Stimulated activated CD4-positive, alpha-beta T cell treated with anti-CD3 and anti-CD28 coated beads, Interleukin-1b, Interleukin-23, amount 100 ng/mL, for 1 hour (primary cell): ENCODE measurements at places on chromosomes 3 and 15.

GRCh38 chr3:100221159-100221558, 39.6 kb upstream of the TBC1D23 start:
- DNase-seq = no peak

- no peak for DNase-seq
These were observed 8.2 kb downstream of the ANKRD34C start for GRCh38 chr15:79290642-79291275.

- DNase-seq = no peak
These were observed 241.1 kb downstream of the PLCL2 start for GRCh38 chr3:17125738-17126442.

GRCh38 chr3:33211444-33211843, 7.2 kb downstream of the SUSD5 start:
- DNase-seq = no peak

DNA sequence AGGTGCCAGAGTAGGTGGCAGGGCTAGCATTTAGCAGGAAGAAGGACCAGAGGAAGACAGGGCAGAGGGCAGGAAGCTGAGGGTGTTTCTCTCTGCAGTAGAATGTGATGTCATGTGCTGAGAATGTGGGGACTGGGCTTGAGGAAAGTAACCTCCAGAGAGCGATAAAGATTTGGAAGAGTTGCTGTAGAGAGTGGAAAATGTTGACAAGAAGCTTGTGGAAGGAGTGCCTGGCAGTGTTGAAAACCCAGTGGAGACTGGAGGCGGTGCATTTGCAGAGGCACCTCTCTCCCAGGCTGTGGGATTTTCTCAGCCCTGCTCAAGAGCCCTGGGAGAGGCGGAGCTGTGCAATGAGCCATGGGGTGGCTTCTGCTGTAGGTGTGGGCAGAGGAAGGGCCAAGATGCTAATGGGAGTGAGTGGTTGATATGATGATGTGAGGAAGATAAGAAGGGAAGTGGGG, 54.8 kb downstream of the MESD start:
- DNase-seq = no peak

GRCh38 chr15:73626072-73626471, 7.1 kb downstream of the NPTN start:
- no peak for DNase-seq

GRCh38 chr3:197811343-197811742, 20.3 kb downstream of the LRCH3 start:
- no peak for DNase-seq

DNA sequence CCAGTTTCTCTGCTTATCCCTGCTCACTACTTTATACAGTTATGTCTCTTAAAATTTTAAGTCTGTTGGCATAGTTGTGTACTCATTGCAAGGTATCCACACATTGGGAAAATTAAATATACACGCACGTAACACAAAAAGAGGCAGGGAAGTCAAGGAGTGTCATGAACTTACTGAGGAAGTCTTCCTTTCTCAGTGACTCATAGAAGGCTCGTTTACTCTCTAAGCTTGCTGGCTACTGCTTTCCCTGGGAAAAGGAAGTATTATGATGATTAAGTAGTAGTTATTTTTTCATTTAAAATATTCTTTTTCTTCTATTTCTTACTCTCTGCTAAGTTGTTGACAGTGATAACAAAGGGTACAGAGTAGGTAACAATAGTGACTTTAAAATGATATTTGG, 287.3 kb downstream of the UBE2E2 start:
- DNase-seq = no peak

GRCh38 chr3:6965881-6966280, 105.0 kb downstream of the GRM7 start:
- no peak for DNase-seq

DNA sequence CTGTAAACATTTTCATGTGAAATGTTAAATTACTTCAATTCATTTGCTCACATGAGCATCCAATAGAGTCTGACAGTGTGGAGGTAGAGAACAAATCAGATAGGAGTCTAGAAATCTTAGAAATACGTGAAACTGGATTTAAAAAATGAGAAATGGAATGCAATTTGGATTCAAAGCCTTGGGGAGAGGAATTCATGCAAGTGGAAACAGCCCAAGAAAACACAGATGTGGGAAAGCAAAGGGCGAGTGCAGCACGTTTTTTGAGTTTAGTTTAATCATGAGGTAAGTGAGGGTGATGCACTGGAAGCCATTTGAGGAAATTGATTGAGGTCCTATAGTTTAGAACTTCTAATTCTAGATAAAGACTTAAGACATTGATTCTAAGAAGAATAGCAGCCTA, 434.7 kb downstream of the C3orf38 start:
- DNase-seq = no peak

- no peak for DNase-seq
These were observed 30.5 kb downstream of the SLC7A14 start for GRCh38 chr3:170555329-170555728.

DNA sequence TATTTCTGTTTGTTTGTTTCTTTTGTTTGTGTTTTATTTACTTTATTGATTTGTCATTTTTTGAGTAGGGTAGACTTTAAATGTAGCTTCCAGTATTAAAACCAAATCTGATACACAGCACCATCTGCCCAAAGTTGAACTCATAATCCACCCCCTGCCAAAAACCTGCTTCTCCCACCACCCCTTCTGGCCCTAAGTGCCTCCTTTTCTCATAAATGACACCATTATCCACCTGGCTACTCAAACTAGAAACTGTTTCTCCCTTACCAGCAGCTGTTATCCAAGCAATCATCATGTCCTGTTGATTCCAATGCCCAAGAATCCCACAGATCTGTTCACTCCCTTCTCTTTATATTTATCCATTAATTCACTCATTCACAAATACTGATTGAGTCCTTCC, 21.8 kb upstream of the PTX3 start:
- no peak for DNase-seq

GRCh38 chr3:129989414-129989813, 14.9 kb downstream of the TRH start:
- DNase-seq = no peak

- no peak for DNase-seq
These were observed 904.0 kb downstream of the TBL1XR1 start for GRCh38 chr3:176293276-176293675.

GRCh38 chr3:30199096-30199759, 407.2 kb upstream of the TGFBR2 start:
- DNase-seq = peak; percentile 50

DNA sequence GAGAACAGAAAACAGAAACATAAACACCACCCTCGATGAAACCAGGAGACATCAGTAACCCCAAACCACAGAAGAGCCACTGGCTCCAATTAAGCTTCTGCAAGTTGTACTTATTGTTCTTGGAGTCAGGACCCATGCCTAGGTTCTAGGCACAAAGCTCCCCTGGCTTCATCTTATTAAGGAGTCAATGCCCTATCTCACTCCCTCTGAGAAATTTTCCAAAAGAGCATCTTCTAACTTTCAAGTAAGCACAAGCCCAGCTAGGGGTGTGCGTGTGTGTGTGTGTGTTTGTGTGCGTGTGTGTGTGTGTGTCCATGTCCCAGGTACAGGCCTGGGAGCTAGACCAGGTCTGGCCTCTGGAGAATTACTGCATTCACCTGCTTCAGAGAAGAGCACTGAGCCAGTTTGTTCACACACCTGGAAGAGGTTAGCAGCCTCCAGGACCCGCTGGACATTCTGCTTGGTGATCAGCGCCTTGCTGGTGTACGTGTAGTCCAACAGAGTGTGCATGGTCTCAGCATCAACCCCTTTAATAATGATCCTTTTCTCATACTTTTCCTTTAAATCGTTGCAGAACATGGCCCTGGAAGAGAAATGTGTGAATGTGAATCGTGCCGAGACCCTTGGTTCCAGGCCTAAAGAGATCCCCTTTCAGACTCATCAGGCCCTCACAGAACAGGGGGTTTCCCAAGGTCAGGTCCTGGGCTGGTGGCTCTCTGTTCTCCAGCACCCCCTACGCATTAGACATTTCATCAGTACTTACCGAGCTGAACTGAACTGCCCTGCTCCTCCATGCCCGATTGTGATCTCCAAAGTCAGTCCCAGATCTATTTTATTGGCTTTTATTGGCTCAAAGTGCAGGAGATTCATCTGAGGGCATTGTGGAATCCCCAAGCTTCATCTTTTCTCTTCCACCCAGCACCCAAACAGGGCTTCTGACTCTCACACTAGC, 27.8 kb downstream of the KLHL6 start:
- no peak for DNase-seq

DNA sequence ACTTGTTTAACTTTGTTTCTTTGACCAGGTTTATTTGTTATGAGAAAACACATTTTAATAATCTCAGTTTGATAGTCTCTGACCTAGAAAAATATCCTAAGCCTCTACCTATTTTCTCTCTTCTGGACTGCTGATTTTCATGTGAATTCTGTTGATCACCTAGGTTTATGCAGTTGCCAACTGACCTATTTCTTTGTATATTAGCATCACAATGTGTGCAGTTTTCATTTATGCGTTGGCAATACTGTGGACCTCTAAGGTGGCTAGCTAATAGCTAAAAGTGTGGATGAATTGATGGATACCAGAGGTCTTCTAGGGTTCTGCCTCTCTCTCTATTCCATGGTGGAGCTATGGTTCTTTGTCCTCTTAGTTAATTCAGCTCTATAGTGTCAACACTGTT, 72.1 kb downstream of the LRRC49 start:
- no peak for DNase-seq

DNA sequence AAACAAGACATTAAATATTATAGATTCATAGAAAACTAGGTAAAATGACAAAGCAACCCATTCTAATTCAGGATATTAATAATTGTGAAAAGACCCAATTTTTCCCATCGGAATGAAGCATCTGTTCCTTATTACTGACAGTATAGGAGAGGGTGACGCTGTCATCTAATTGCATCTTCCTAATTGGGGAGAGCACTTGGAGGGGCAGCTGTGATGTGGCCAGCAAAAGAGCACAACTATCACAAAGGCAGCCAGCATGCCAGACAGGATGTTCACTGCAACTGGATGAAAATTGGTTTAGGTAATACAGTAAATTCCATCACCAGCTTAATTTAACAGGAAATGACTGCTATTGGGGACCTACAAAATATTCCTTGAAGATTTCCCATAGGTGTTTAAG, 21.9 kb upstream of the MINAR1 start:
- no peak for DNase-seq

DNA sequence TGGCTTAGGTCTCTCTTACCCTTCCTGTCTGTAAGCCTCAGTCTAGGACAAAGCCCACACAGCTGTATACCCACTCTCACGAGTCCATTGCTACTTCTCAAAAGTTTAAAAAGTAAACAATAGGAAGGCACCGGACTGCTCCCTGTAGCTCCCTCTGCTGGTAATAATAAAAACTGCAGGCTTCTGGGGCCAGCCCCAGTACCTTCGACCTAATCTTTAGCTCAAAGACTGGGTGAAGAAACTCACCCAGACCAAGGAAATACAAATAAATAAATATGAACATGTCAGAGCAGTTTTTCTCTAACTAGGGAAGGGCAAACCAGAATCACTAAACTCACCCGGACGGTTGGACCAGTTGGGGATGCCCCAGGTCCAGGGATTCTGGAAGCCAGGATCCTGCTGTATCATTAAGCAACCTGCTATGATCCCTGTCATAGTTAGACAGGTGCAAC, 5.0 kb downstream of the FAM219B start:
- DNase-seq = peak; percentile 41

DNA sequence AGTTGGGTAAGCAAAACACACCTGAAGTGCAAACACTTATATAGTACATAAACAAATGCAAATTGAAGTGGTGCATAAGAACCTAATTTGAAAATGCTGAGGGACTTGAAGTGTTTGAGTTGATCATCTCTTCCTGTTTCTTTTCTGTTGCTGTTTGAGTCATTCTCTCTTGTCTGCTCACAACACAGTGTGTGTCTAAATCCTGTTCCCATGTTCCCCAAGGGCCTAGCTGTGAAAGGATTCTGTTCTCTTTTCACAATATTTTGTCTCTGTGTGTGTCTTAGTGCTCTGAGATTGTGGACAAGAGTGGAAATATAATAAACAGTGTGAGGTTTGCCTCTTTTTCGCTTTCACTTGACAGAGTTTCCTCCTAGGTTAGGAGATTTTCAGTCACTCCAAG, 6.1 kb downstream of the CD96 start:
- DNase-seq = no peak

DNA sequence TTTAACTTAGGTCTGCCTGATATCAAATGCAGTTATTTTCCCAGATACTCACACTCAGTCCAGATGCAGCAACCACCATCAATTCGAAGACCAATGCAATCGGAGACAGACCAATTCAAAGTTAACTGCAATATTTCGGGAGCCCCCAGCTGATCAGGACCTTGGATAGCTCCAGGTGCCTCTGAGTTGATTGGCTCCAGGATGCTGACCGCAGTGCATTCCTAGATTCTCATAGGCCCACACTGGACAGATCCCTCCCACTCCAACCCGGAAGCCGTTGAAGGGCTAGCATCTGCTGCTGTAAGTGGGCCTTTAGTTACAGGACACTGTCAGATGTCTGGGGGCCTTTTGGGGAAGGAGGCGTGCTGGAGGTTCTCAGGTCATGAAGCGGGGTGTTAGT, 89.5 kb upstream of the ATP2B2 start:
- DNase-seq = peak; percentile 6

DNA sequence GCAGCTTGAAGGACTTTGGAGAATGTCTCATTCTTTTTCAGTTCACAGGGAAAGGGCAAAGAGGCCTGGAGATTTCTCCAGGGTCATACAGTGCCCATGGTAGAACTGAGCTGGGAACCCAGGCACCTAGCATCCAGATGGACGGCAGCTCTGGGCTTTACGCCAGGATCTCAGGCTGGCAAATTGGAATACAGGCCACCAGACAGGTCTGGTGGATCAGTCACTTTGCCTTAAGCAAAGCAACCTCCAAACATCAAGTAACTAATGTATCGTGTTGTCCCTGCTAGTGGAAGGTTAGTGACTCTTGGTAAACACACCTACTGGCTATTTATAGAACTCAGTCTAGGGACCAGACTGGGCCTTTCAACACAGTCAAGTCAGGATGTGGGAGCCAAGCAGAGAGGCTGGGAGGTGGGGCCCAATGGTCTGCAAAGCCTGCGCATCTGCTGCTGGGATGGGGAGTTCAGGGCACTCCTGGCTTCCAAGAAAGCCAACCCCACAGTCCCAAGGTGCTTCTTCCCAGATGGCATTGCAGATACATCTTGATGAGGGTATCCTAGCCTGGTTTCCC, 30.2 kb downstream of the RPLP1 start:
- no peak for DNase-seq

GRCh38 chr3:36709826-36710365, 54.5 kb downstream of the DCLK3 start:
- no peak for DNase-seq

DNA sequence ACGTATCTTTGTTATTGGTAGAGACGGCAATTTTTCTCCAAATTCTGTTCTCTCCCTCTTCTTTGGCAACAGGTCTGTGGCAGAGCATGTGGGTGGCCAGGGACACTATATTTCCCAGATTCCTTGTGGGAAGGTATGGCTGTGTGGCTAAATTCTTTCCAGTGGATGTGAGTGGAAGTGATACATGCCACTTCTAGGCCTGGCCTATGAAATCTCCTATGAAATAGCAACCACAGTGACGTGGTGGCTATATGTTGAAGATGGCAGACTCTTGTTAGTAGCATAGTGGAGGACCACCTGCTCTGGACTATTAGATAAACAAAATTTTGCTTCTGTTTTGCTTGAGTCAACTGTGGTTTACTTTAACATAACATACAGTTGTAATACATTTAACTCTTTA, 243.3 kb downstream of the IL20RB start:
- DNase-seq = no peak

GRCh38 chr3:12185172-12185710, 26.5 kb upstream of the TIMP4 start:
- DNase-seq = no peak

GRCh38 chr15:90957791-90958190, 3.1 kb downstream of the RCCD1 start:
- no peak for DNase-seq
